HTR-8/SVneo (cell line): ENCODE measurements at places on chromosomes 11 and 22.

DNA sequence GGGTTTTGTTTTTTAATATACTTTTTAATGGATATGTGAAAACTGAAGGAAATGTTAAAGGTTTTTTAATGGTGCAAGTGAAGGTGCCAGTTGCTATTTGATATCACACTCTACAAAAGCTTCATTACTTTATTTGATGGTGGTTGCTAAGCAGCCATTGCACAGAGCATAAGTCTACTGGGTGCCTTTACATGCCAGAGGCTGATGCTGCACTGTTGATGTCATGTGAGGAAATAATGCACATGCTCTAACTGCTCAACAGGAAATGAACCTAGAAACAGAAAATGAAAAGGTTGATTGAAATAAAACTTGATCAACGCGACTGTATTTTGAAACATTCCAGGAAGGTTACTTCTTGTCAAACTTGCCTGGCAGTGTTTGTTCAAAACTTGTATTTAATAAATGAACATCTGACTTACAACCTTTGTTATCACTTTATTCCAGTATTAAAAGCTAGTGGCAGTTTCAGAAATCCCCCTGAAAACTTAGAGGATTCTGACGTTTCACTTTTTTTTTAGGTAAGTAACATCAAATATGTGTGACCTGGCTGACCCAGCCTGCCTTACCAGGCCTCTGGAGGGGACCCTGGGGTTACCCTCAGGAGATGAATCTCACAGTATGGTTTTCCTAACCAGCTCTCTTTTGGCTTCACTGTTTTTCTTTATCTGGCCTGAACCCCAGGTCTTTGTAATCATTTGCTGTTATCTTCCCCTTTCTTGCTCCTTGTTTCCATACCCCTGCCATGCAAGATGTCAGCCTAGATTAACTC lies 2.4 kb upstream of the ATP5MG start:
- no peak for DNase-seq

DNA sequence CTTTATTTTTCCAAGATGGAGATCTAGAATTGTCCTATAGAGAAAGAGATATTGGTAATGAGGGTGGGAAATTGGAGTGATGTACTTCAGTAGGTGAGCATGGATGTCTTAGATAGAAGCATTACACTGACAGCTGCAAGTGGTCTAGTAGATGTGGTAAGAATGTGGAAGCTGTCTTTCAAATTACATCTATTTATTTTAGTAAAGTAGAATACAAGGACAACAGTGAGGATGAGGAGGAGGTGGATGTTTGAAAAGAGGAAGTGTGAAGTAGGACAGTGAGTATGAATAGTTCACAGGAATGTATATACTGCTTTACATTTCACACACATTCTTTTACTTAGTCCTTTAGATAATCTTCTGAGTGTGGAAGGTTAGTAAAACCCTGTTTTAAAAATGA lies 64.2 kb downstream of the HIPK3 start:
- no peak for DNase-seq

- DNase-seq: peak; percentile 21
These were observed 45.4 kb upstream of the ANO3 start for GRCh38 chr11:26286472-26287066.

GRCh38 chr11:57751676-57752253 lies at the start of gene BTBD18:
TSS of gene BTBD18 (minus strand) at chr11:57751819. CDS start at chr11:57751188, 631 bp downstream.
- peak; percentile 38 for DNase-seq

GRCh38 chr11:73752216-73752867 lies 8.5 kb downstream of the RAB6A start:
- DNase-seq: no peak

DNA sequence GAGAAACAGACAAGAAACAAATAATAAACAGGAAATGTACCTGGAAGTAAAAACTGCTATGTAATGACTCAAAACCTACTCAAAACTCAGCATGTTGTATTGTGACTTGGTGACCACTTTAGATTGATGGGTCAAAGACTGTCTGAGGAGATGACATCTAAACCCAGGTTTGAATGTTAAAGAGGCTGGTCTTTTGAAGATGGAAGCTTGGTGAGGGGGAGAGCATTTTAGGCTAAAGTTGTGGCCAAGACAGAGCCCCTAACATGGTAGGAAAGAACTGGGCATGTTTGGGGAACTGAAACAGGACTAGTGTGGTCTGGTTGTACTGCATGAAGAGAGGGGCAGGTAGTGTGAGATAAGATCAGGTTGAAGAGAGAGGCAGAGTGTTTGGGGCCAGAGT lies 85.3 kb upstream of the MYO18B start:
- no peak for DNase-seq

DNA sequence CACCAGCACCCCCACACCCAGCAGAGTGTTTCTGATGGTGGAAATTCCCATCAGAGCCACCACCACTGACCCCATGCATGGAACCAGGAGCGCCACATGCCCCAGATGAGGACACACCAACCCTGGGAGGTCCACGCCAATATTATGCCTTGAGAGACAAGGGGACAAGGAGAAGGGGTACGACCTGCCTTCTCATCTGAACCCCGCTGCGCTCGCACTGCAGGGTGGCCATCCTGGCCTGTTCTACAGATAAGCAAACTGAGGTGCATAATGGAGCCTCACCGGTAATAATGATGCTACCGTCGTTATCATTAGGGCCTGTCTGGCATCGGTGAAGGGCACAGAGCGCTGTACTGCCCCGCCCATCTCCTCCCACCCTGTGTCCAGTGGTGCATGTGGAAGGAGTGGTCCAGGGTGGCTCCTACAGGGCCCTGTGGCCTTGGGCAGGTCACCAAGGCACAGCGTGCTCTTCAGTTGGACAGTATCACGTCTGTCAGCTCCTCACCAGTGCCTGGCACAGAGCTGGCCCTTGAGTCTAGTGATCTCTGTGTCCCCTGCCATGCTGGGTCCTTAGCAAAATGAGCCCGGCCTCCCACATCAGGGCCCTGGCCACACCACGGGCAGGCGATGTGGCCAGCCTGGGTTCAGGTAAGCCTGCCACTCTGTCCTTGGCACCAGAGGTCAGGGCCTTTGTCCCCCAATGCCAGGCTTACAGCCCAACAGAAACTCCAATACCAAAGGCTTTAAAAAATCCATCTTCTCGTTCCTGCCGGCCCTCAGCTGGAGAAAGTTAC lies 92.2 kb downstream of the PHF21B start:
- DNase-seq: no peak

DNA sequence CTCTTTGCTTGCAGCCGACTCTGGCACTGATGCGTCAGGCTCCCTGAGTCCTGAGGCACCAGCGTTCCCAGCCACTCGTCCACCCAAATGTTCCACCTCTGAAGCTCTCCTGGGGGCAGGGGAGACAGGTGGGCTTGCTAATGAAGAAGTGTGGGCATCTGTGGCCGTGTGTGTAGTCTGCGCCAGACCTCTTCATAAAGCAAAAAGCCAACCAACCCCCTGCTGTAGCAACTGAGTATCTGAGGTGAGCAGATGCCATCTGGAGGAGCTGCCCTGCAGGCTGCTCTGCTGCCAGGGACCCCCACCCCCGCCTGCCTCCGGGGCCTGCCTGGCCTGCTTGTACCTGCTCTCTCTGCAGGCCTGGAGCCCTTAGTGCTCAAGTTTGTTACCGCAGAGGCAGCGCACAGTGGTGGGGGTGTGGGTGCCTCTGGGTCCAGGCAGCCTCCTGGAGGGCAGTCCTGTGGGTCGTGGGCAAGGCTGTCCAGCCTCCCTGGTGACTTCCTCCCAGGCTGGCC lies 272.5 kb downstream of the TBC1D22A start:
- DNase-seq: no peak

- no peak for DNase-seq
These were observed 46.5 kb upstream of the FIBIN start for GRCh38 chr11:26947379-26947844.

- DNase-seq: no peak
These were observed 7.0 kb downstream of the MAPK8IP2 start for GRCh38 chr22:50607659-50608020.

DNA sequence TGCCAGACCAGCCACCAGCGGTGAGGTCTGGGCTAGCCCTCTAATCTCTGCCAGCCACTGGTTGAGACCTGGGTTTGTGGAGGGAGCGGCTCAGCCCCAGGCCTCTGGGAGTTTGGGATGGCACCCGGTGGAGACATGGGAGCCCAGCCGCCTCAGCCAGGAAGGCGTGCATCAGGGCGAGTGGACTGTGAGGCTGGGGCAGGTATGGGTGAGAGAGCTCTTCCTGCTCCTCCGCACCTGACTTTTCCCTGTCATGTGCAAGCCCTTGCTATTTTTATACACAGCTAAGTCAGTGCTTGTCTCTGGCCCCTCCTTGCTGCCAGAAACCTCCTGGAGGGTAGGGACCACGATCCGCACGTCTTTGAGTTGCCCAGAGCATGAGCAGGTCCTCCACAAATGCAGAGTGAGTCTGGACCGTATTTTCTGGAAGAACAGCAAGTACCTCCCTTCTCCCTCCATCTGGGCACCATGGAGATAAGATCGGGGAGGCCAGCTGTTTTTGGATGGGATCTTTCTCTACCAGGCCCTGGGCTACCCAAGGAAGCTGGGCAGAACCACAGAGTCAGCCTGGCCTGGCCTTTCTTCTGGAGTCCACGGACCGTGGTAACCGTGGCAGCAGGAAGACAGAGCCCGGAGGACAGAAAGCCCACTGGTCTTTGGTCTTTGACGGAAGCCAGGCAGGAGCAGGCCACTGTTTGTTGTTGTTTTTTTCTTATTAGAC lies 53.3 kb downstream of the IGLL1 start:
- no peak for DNase-seq

DNA sequence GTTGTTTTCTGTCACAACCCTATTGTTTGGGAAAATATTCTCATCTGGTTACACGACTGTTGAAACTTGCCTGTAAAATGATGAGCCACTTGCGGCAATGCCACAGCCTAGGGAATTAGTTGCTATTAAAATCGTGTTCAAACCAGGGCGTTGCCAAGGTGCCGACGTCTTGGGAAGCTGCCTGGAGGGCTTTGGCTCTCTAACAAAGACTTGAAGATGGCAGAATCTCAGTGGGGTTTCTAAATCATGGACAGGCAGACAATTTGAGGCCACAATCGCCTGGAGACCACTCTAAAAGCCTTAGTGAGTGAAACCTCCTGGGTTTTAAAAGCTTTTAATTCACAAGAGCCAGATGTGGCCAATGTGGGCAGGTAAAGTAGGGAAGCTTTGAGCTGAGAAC lies 117.2 kb upstream of the BMAL1 start:
- DNase-seq: no peak

GRCh38 chr11:538431-539051 lies 1.2 kb downstream of the LRRC56 start:
- DNase-seq: no peak

GRCh38 chr11:84420271-84420670 lies 1134.1 kb upstream of the CCDC90B start:
- no peak for DNase-seq

DNA sequence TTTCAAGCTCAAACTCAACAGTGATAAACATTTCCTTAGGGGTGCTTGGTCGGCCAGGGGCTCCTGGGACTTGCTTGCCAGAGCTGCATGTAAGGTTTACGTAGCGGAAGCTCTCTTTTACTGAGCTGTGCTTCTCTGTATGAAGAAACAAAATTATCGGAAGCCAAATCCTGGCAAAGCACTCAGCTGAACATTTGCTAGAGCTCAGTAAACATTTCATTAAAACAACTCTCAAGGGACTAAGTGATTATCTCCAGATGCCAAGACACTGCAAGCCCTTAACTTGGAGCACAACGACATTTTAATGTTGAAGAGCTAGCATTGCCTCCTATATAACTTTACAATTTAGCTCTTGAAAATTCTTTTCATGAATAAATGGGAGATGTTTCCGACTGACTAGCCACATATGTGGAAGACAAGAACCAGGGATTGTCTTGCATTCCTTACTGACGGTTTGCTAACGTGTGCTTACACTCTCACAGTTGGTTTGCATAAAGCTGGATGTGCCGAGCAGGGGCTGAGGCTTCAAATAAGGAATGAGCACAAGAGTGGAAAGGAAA lies 43.4 kb downstream of the SCUBE2 start:
- no peak for DNase-seq

DNA sequence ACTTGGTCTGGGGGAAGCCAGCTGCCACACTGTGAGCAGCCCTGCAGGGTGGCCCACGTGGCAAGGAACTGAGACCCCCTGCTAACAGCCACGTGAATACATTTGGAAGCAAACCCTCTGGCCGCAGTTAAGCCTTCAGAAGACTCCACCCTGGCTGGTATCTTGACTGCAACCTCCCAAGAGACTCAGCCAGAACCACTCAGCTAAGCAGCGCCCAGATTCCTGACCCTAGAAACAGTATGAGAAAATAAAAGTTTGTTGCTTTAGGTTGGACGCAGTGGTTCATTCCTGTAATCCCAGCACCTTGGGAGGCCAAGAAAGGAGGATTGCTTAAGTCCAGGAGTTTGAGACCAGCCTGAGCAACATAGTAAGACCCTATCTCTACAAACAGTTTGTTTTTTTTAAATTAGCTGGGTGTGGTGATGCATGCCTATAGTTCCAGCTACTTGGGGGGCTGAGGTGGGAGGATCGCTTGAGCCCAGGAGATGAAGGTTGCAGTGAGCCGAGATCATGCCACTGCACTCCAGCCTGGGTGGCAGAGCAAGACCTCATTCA lies 8.7 kb downstream of the ZMAT5 start:
- no peak for DNase-seq

DNA sequence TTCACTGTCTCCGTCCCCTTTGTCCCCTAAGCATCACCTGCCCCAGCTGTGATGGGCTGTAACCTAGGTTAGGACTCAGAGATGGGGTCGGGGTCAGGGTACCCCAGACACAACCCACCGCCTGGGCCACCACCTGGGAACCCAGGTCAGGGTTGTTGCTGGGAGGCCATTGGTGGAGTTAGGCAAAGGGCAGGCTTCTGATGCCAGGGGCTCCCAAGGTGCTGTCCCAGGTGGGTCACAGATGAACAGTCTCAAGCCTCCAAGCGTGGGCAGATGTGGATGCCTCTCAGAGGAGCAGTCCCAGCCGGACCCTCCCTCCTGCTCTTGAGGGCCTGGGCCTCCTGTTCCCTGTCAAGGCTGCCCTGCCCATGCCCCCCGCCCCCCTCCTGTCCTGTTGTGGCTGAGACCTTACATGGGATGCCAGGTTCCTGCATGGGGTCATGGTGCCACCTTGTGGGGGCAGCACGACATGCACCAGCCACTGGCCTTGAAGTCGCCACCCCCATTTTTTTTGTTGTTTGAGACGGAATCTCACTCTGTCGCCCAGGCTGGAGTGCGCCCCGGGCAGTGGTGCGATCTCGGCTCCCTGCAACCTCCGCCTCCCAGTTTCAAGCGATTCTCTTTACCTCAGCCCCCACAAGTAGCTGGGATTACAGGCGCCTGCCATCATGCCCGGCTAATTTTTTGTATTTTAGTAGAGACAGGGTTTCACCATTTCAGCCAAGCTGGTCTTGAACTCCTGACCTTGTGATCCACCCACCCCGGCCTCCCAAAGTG lies 12.1 kb downstream of the GATD1 start:
- DNase-seq: peak; percentile 64
